Effector CD8-positive, alpha-beta T cell (primary cell): ENCODE measurements at places on chromosomes 4 and X.

DNA sequence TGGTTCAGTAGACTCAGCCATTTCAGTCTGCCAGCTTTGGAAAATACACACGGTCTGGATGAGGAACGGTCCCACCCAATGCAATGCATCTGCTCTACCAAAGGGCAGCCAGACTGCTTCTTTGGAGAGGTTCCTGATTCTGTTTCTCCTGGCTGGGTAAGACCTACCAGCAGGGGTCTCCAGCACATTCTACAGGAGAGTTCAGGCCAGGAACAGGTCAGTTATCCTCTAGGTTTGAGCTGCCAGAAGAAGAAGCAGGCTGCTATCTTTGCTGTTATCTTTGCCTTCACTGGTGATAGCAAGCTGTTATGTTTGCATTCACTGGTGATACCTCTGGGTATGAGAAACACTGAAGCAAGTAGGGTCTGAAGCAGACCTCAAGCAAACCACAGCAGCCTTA lies 45.5 kb upstream of the PBDC1 start:
- no peak for DNase-seq

DNA sequence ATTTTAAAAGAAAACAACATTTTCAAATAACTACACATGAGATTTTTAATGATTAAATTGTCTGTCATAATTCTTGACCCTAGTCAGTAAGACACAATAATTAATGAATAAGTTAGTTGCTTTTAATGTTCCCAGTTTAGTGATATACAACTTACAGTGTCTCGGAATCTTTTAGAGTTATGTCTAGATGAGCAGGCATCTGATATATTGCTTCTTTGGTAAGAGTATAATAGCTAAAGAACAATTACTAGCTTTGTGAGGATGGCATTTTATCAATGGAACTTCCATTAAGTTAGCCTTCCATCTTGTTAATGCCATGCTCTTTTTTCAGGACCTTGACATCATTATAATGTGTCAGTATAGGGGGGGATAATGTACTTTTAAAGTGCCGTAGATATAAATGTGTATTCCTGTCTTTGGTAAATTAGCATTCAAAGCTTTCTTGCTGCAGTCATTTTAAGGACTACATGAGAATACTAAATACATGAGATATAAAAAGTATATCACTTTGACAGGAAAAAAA lies 425.1 kb downstream of the PDHA2 start:
- no peak for DNase-seq

GRCh38 chr4:85477534-85477933 lies 2.6 kb downstream of the ARHGAP24 start:
- no peak for DNase-seq

DNA sequence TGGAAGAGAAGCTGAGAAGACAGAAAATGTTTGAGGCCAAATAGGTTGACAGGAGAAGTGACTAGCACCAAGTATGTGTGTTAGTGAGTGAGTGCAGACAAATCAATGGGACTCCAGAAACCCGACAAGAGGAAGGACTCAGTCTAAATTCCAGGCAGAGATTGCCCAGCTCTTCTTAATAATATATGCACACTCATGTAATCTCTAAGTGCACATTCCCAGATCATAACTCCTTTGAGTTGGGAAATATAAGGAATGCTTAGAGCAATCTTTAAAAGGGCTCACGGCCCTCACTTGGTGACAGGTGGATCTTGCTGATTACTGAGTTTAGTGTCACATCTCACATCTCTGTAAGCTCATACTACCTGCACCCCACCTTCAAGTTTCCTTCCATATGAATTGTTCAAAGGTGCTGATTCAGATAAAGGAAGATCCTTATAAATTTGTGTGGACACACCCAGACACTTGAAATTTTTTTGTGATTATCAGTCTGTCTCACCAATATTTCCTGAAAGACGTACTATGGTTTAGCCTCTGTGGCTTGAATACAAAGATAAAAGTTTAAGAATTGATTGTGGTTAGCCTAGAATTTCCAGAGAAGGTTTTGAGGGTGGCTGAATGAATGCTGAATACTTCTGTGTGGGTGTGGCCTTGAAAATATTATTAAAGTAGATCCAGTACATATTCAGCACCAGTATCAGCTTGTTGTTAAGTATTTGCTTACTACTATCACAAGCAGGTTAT lies 205.1 kb upstream of the UGT8 start:
- no peak for DNase-seq
